ENCODE measurements at places on chromosomes 13 and 19.

DNA sequence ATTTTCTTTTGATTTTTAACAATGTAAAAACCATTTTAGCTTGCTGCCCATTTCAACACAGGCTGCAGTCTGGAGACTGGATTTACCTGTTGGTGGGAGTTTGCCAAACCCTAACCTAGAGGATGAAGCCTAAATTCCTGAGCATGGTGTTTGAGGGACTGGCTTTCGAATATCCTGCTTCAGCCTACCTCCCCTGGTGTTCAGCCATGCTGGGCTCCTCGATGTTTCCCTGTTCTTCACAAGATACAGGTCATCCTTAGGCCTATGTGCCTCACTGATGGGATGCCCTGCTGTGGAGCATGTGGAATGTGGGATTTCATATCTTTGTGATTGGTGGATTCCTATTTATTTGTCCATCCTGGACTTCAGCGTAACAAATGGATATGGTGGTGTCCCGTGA is 20.4 kb upstream of the ERCC5 start:
- no peak for DNase-seq

GRCh38 chr13:29542381-29542780 is 53.1 kb downstream of the SLC7A1 start:
- no peak for DNase-seq

GRCh38 chr19:13848798-13849676 is 27.9 kb upstream of the NANOS3 start:
- no peak for DNase-seq

- no peak for DNase-seq
Measured at GRCh38 chr19:54434873-54435214, 14.2 kb upstream of the LENG8 start.

DNA sequence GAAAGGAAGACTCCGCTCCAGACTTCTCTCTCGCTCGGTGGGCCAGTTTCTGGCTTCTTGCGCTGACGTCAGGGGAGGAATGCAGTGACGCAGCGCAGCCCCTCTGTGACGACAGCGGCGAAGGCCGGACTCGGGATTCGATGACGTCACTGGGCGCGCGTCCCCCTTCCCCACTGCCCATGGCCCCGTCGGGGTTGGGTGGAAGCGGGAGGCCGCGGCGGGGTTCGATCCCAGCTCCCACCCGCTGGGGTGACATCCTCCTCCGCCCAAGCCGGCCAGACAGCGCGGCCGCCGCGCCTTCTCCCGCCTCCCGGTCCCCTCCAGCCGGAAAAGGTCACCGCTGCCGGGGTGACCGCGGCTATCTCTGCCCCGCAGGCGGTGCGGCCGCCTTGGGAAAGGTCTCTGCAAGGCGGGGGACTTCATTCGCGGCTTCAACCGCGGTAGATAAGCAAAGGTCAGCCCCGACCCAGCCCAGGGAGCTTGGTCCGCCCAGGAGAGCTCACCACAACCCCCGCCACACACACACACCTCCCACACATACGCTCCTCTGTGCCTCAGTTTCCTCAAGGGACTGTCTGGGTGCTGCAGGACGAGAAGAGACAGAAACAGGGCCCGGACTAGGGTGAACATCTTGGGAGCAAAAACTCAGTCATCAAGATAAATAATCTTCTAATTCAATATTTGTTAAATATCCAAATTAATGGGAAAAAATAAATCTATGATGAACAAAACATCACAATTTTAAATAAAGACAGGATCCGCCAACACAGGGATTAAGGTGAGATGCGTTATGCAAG is 844 bp upstream of the RFX1 start:
- no peak for DNase-seq

DNA sequence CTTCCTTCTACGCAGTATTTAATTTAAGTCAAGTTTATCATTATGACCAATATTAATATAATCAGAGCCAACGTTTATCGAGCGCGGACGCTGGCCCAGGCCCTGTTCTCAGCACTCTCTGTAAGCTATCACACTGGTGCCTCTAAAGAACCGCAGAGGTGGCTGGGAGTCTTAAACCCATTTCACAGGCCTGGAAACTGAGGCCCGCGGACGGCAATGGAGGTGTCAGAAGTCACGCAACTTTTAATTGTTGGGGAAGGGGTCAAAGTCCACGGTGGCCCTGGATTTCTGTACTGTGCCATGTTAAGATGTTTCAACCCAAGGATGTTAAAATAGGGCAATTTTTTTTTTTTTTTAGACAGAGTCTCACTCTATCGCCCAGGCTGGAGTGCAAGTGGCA is 8.8 kb downstream of the PTPRS start:
- no peak for DNase-seq

- DNase-seq: no peak
Measured at GRCh38 chr19:34686455-34686854, 9.0 kb downstream of the ZNF302 start.

DNA sequence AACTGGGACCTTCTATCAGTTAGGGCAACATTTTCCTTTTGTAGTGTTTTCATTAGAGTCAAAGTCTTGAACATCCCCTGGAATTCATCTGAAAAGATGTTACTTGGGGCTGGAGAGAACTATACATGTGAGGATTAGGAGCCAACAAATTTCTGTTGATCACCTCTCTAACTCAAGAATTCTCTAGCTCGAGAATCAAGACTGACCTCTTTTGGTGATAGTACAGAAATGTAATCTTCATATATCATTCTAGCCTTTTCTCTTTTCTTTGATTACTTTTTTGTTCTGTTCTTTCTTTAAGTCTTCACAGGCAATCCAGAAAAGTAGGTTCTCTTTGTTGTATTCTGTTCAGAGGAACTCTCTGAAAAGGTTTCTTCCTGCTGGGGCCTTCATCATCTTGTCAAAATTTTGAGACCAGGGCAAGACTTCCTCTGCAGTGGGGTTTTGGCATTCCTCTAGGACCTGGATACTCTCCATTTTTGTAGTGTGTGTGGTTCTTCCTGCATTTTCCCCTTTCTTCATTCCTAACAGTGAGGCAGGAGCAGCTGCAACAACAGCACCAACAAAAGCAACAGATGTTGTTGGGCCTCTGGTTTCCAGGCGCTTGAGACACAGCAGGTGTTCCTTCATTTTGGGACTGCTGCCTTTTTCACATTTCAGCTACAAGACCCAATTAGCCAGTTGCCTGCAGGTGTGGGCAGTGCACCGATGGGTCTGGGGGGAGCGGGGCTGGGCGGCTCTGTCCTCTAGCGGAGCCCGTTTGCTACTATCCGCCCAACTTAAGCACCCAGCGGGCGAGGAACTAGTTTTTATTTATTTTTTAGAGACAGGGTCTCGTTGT is 26.2 kb downstream of the ELF1 start:
- no peak for DNase-seq

DNA sequence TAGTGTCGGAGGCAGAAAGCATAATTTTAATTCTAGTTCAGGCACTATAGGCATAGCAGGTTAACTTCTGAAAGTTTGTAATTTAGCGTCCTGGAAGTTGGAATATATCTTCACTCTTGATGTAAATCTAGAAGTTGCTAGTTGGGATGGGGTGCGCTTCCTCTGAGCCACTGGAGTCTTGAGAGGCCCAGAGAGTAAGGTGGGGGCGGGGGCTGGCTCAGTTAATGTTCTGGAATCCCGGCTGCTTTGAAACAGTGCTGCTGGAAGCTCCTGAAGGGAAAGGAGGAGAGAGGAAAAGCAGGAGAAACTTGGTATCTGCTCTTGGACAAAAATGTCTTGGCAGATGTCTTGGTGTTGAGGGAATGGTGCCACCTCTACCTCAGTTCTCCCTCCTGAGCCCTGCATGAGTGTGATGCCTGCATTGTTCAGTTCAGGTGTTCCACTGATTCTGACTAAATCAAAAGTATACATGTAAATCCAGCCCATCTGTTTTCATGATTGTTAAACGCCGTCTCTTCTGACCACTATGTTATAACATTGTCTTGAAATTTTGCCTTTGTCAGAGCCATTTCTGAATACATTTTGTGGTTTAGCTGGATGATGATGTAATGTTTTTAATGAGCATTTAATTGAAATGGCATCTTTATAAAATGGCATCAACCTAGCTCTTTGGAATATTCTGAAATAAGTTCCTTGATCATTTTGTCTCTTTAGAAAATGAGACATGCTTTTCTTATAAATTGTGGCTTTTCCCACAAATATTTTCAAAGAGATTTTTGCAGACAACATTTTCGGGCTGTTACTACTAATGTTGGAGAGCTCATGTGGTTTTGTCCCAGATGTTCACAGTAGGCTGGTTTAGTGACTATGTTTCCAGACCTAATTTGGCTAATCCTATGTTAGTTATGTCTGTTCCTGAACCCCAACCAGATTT is 202.7 kb downstream of the SHISA2 start:
- DNase-seq: no peak

DNA sequence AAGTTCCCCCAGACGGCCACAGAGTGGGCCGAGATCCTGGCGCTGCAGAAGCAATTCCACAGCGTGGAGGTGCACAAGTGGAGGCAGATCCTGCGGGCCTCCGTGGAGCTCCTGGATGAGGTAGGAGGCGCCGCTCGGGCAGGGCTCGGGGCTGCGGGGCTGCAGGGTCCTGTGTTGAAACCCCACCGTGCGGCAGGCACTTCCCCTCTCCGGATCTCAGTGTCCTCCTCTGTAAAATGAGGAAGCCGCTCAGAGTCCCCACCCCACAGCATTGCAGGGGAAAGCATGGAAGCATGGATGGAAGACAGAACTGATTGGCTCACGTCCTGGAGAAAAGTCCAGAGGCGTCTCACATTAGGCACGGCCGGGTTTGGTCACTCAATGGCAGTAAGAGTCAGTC is 6.8 kb upstream of the SCN1B start:
- no peak for DNase-seq

GRCh38 chr19:1019980-1020867 is 699 bp downstream of the TMEM259 start:
- peak; percentile 53 for DNase-seq

- DNase-seq: peak; percentile 71
Measured at GRCh38 chr19:12194827-12195731, 32.2 kb downstream of the ZNF136 start.

GRCh38 chr19:9620842-9621155 is 233 bp downstream of the ZNF561 start:
- no peak for DNase-seq

- no peak for DNase-seq
Measured at GRCh38 chr13:40060296-40061007, 405.0 kb downstream of the COG6 start.

GRCh38 chr13:66635526-66635925 is 594.6 kb downstream of the PCDH9 start:
- DNase-seq: no peak

DNA sequence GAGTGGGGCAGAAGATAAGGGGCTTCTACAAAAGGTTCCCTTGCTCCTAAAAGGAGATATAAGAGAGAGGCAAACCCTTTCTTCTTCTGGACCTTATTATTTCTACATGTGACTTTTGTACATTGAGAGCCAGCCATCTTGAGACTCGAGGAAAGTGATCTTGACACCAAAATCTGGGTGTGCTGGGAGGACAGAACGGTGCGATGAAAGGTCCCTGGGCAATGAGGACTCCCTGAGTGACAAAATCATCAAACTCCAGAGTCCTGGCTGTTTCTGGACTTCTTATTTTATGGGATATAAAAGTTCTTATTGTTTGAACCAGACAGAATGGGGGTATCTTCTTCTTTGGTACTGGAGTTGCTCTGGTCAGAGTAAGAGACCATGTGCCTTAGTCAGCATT is 411.0 kb downstream of the ZNF536 start:
- no peak for DNase-seq

DNA sequence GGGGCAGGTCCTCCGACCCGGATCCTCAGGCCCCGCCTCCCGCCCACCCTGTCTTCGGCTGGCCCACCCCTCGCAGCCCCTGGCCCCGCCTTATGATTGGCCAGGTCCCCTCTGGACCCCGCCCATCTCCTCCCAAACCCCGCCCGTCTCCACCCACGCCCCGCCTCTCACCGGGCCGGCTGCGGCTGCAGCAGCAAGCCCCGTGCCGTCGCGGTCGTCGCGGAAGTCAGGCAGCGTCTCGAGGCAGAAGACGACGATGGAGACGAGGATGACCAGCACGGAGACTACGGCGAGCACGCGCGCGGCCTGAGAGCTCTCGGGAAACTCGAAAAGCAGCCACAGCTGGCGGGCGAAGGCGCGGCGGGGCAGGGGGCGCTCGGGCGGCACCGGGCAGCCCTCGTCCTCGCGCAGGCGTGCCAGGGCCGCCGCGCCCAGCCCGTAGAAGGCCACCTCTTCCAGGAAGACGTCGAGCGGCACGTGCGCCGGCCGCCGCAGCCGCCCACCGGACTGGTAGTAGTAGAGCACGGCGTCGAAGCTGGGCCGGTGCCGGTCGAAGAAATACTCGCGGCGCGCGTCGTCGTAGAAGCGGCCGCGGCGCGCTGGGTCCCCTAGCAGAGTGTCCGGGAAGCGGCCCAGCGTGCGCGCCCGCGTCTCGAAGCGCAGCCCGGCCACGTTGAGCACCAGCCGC is 495 bp downstream of the KCNA7 start:
- no peak for DNase-seq

DNA sequence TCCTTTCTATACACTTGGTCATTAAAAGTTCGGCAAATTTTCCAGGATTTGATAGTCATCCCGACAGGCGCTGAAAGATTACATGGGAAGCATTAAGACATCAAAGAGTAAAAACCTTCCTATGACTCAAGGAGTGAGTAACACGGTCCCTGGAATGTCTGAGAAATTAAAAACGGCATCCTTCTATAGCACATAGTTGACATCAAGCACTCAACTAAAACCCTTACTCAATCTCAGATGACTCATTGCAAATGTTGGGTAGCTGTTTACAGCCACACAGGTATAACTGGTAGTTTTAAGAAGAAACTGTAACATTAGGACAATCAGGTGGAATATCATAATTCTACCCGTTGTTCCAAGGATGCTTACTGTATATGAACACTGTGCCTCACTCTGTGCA is 6.4 kb upstream of the LGALS13 start:
- no peak for DNase-seq

DNA sequence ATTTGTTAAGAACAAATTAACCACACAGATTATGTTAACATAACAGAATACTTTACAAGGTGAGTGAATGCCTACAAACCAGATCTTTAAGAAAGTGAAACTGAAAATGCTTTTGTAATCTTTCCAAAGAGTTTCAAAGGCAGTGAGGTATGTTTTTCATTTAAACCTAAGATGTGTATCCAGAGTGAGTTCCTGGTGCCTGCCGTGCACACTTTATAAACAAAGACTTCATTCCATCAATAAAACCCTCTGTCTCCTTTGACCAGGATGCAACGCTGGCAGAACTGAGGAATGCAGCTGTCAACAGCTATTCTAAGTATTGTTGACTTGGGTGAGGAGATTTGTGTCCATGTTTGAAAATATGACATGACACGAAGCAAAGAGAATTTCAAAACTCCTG is 344.6 kb downstream of the DNAJC15 start:
- no peak for DNase-seq

GRCh38 chr13:113883314-113883811 is 19.5 kb upstream of the GAS6 start:
- DNase-seq: no peak
